Stimulated activated CD4-positive, alpha-beta T cell treated with anti-CD3 and anti-CD28 coated beads, Interleukin-1b, Interleukin-23, amount 100 ng/mL, for 24 hours (primary cell): ENCODE measurements at places on chromosomes 1 and 21.

GRCh38 chr1:46552357-46553237 lies 1.1 kb upstream of the KNCN start:
- DNase-seq: no peak

GRCh38 chr1:91065337-91065736 lies 43.5 kb upstream of the ZNF644 start:
- DNase-seq: no peak

GRCh38 chr1:30183895-30184294 lies 539.5 kb downstream of the MATN1 start:
- DNase-seq: no peak

- DNase-seq: no peak
Observed at GRCh38 chr21:42579456-42580075, 65.9 kb downstream of the SLC37A1 start.

- no peak for DNase-seq
Observed at GRCh38 chr1:235953801-235954200, 87.1 kb upstream of the LYST start.
